ENCODE measurements at places on chromosomes 3 and 15.
A peak's percentile ranks its signal among the peaks of the same experiment; 100 is the strongest.

- no peak for DNase-seq
These were observed 308.5 kb upstream of the RASGRP1 start for GRCh38 chr15:38873158-38873557.

DNA sequence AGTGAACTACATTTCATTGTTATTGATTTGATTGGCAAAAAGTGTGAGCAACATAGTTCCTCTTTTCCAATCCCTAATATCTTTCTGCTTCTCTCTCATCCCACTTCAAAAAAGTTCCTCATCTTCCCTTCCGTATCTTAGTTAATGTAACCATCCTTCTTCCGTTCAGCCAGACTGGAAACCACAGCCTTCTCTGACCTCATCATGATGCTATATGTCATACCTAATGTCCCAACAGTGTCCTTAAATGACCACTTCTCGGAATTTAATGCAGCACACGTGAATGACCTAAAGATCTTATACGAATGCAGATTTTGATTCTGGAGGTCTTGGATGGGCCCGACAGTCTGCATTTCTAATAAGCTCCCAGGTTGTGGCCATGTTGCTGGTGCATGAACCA, 320.3 kb upstream of the SATB1 start:
- DNase-seq, result no peak

- no peak for DNase-seq
These were observed 370.6 kb upstream of the TBL1XR1 start for GRCh38 chr3:177567833-177568232.

DNA sequence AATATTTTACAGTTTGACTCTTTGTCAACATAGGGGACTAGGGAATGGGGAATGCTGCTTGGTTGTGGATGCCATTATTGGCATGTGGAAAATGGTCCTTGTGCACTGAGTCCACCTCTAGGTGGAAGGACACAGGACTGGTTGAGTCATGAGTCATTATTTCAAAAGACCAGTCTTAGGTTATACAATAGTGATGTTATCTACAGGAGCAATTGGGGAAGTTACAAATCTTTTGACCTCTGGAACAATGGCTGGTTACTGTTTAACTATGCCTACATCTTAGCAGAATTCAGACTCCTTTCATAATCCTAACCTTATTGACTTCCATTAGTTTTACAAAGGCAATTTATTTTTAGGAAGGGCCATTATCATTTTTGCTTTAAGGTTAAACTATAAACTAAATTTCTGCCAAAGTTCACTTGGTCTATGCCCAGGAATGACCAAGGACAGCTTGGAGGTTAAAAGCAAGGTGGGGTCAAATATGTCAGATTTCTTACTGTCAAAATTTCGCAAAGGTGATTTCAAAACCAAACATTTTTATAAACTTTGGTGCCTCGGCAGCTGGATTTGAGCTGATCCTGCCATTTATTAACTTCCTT, 11.8 kb upstream of the CCR8 start:
- DNase-seq, result no peak

DNA sequence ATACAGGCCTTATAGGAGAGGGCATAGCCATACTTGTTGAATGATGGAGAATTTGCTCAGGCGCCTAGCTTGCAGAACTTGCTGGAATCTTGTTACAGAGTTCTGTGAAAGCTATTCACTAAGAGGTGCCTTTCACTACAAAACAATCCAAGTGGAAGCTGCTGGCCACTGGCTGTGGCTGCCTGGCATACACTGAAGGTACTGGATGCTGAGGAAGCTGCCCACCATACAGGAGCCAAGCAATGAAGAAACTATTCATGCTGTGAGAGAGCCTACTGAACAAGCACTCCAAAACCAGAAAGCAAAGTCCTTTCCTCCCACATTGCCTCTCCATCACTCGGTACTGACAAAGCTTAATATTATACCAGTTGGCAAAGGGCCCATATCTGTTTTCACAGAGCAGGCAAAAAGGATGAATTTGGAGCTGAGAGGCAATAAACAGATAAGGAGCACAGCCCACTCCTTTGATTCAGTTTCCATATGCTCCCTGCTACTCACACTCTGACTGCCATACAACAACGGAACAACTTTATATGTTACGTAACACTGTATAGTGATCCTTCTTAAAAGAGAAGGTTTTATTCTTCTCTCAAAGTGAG, 192.6 kb upstream of the ALCAM start:
- no peak for DNase-seq

DNA sequence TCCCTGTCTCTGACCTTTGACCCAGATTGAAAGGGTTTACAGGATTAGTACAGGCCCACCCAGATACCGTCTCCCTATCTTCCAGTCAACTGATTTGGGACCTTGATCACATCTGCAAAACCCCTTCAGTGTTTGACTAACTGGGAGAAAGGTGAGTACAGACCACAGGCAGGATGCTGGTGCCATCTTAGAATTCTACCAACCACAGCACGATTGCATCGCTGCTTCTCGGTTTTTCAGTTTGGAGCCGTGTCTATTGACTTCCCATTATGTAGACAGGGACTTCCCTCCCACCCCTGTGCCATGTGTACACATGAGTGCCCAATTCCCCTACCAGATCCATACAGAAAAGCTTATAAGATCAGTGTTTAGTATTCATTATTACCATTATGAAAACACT, 6.6 kb upstream of the KLF13 start:
- DNase-seq, result no peak

- no peak for DNase-seq
These were observed 39.1 kb downstream of the PAK2 start for GRCh38 chr3:196778755-196779154.

DNA sequence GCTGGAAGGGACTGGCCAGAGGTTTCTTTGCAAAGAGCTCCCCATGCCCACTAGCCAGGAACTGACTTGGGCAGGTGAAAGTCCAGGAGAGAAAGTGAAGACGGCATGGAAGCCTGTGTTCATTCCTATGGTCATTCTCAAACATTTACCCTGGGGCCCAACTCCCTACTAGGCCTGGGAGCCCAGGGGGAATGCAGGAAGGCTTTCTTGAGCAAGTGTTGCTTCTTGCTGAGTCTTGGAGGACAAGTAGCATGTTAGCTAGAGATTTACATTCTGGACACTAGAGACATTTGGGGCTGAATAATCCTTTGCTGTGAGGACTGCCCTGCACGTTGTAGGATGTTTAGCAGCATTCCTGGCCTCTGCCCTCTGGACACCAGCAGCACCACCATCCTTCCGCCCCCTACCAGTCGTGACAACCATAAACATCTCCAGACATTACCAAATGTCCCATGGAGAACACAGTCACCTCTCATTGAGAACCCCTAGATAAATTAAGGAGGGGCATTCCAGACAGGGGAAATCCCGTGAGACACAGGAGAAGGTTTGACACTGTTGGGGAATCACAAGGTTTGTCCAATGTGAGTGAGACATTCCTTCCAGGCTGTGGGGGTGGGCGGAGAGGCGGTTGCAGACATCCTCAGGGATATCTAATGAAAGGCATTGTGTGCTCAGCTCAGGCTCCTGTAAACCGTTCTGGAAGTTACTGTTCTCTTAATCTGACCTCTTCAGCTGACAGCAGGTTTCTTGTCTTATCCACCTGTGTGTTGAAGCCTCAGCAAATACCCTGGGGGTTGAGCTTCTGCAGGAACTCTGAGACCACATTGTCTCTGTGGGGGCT, 236.2 kb downstream of the TLE3 start:
- no peak for DNase-seq

- DNase-seq, result no peak
These were observed 5.0 kb upstream of the BCL2L10 start for GRCh38 chr15:52117549-52117948.

- no peak for DNase-seq
These were observed 225.3 kb upstream of the EPHA3 start for GRCh38 chr3:88882121-88882520.

- no peak for DNase-seq
These were observed 25.0 kb upstream of the RFTN1 start for GRCh38 chr3:16538507-16538906.

DNA sequence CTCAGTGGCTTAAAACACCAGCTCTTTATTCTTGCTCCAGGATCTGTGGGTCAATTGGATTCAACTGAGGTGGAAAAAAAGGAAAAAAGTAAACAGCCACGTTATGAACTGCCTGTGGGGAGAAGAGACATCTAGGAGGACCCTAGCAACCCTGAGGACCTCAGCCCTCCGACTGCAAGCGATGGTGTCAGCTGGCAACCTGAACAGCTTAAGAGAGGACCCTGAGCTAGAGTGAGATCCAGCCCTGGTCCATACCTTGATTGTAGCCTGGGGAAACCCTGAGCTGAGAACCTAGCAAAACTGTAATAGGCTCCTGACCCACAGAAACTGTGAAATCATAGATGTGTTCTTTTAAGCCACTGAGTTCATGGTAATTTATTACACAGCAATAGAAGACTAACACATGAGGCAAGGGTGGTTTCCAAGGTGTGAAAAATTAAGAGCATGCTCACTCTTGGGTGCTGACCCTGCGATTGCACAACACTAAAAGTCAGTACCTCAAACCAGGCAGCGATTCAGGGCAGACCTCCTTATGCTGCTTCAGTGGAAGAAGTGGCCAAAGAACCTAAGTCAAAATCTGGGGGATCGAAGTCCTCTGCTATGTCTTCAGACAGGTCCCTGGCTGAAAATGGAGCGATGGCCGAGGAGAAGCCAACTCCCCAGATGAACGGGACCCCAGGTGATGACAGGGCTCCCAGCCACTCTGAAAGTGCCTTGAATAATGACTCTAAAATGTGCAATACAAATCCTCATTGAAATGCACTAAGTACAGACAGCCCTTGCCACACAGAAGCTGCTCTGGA, 57.7 kb downstream of the GASK1A start:
- no peak for DNase-seq

DNA sequence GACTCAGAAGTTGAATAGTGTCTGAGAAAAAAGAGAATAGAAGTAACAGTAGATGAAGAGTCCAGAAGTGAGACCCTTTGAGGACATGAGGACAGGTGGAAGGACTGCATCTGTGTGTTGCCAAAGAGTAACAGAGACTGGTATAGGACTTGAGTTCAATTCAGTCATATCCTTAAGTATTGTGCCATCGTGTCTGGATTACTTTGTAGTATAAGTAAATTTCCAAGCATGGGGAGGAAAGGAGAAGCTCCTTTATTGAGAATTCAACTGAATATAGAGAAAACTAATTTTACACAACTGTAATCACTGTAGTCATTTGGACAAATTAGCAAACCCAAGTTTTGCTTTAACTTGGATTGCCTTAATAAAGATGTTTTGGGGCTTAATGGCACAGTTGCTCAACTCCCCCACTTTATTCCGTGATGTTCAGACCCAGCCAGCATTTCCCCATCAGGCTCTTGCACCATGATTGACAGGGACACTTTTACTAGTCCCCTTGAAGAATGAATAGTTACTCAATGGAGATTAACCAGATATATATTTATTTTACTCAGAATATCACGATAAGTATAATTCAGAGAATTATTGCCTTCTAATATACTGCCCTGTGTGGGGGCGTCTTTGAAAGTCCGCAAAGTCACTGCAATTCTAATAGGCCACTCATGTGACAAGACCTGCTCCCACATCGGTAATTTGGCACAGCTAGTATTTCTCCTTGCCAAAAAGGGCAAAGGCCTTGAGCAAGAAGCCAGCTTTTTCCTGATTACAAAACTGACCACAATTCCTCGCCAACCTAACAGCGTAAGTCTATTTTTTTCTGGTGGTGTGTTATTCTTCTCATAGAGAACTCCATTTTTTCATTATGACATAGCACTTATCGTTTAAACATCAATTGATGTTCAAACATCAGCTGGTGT, 61.3 kb downstream of the PPARG start:
- DNase-seq, result peak; percentile 34

DNA sequence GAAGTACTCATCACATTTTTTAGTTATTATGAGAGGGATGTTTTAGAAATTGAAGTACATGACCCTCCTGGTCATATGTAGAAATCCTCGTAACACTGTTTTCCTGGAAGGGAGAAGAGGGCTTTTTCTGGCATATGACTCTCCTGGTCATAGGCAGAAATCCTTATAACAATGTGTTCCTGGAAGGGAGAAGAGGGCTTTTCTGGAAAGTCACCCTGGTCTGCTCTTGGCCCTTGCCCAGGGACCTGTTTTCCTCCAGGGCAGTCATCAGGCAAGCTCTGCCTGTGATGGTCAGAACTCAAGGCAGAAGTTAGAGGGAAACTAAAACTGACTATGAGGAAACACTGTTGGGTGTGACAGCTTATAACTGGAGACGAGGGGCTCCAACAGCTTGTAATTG, 27.7 kb downstream of the LAMP3 start:
- DNase-seq, result no peak

- DNase-seq, result no peak
These were observed 159.9 kb downstream of the MAGI1 start for GRCh38 chr3:65878831-65879230.

- no peak for DNase-seq
These were observed 971.4 kb downstream of the MCTP2 start for GRCh38 chr15:95202569-95203349.

DNA sequence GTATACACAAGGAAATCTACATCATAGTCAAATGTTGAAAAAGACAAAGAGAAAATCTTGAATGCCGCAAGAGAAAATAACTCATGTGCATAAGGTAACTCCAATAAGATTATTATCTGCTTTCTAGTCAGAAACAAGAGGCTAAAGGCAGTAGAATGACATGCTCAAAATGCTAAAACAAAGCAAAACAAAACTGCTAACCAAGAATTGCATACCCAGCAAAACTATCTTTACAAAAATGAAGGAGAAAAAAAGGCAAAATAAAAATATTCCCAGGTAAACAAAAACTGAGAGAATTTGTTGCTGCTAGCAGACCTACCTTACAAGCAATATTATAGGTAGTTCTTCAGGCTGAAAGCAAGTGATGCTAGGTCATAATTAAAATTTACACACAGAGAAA, 76.4 kb upstream of the TMEM158 start:
- no peak for DNase-seq

GRCh38 chr3:187382609-187383151, 14.5 kb downstream of the RTP4 start:
- peak; percentile 5 for DNase-seq

GRCh38 chr15:67715170-67715569, 110.1 kb upstream of the SKOR1 start:
- peak; percentile 59 for DNase-seq

DNA sequence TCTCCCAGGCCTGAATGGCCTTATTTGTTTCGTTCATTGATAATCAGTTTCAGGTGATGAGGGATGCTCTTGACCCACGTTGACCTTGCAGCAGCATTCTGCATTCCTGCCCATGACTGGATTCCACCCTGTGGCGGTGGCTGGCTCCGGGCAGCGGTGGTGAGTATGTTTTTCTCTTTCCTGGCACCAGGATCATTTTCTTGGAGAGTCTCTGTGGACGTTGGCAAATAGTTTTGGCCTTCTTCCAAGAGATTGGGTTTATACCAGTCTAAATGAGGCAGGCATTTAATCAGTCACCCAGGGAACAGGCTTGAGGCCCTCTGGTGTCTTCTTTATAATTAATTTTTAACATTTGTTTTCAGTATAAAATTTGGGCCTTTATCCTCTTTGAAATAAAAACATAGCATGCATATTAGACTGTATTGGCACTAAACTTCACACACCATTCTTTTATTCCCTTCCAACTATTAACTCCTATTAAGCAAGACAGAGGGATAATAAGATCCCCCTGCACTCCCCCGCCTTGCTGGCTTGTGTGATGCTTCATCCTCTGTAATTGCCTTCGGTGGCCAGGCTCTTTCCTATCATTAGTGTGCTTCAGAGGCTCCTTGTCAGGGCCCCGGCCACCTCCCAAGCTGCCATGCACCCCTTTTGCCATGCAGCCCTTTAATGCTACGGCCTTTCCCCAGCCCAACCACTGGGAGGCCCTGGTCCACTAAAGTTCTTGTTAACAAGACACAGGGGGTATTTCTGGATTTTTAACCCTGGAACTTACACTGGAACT, 176.2 kb upstream of the TOPAZ1 start:
- DNase-seq, result no peak

GRCh38 chr3:42033741-42034140, 57.4 kb upstream of the TRAK1 start:
- DNase-seq, result no peak

GRCh38 chr15:40838756-40839155, 5.1 kb upstream of the SPINT1 start:
- DNase-seq, result no peak
